Memory B cell (primary cell): ENCODE measurements at places on chromosomes 4 and X.

DNA sequence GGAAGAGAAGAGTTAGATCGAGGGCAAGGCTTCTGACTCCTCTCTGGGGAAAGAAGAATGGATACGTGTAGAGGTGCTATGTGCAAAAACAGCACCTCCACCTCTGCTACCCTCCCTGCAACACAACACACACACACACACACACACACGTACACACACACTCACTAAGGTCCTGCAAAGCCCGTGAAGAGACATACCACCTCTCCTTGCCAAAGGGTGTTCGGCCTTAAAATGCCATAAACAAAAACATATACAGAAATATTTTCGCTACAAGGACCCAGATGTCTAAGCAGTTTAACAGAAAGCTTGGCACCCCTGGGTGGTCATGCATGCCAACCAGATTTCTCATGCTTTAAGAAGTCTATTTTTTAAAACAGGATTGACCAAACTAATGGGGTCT is 1.5 kb downstream of the TIFA start:
- peak overlapping the region; percentile 97 for H3K27ac ChIP-seq
- peaks cover 46% of the 10 kb centered on the region for H3K4me1 ChIP-seq
- peaks cover 13% of the 10 kb centered on the region for H3K36me3 ChIP-seq
- H3K27me3 ChIP-seq, result no peaks in the 10 kb centered on the region
- H3K4me3 ChIP-seq, result peak overlapping the region; percentile 96

DNA sequence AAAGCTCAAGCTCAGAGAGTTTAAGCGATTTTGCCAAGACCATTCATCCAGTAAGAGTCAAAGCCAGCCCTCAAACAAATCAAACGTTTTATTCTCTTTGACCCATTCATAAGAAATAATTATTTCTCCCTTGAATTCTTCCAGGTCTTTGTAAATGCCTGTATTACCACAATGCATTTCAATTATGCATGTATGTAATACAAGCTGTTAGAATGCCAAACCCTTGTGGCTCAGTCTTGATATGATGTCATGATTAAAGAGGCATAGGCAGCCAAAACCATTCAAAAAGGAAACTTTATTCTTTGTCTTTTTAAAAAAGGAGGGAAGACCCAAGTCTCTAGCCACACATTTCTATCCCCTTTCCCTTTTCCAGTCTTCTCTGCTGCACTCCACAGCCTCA is 56.5 kb upstream of the PGM2 start:
- H3K4me1 ChIP-seq, result peaks cover 3% of the 10 kb centered on the region
- H3K27me3 ChIP-seq, result no peaks in the 10 kb centered on the region
- DNase-seq, result no peak

DNA sequence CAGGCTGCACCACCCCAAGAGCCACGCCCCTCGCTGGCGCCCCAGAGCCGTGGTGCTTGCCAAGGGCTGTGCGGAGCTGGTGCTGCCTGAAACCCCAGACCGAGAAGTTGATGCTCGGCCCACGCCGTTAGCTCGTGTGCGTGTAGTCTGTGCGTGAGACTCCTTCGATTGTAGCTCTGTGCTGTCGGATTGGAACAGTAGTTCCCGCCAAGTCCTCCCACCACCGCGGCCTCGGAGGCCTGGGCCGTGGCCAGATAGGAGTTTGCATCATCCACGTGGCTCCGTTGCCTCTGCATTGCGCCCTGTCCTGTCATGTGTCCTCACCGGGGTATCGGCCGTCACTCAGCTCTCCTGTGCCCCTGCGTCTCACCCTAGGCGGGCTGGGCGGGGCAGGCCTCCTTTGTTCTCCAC is 24.2 kb downstream of the TNIP2 start:
- H3K36me3 ChIP-seq, result peaks cover 24% of the 10 kb centered on the region
- DNase-seq, result no peak
- H3K27me3 ChIP-seq, result no peaks in the 10 kb centered on the region
- H3K4me1 ChIP-seq, result peaks cover 16% of the 10 kb centered on the region
- no peak overlapping the region for H3K4me3 ChIP-seq

DNA sequence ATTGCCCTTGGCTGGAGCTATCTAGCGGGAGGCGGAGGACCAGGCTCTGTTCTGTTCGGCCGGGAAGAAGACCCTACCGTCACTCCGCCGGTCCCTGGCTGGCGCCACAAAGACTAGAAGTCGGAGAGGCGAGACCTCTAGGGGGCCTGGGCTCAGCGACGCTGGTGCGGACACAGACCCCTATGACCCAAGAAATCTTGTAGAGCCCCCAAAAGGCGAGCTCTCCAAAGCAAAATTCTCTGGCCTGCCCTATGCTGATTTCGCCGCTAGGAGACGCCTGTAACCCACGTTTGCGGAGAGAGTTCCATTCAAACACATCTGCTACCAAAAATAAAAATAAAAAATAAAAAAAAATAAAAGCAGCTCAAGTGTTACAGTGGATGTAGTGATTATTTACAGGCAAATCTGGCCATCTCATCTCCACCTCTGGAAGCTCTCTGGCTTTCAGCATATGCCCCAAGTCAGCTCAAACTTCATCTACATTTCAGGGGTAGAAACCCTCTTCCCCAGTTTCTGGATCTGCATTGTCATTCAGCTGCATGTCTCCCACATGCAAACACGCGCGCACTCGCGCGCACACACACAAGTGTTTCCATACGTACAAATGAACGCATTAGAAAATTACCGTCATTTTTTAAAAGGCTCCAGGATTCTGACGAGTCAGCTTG is 2.4 kb upstream of the PCDH10 start:
- peaks cover 17% of the 10 kb centered on the region for H3K27me3 ChIP-seq
- no peak for DNase-seq
- H3K36me3 ChIP-seq, result no peaks in the 10 kb centered on the region
- H3K27ac ChIP-seq, result no peak overlapping the region

GRCh38 chr4:187103351-187103750 is 379.7 kb upstream of the FAT1 start:
- no peaks in the 10 kb centered on the region for H3K36me3 ChIP-seq
- DNase-seq, result no peak
- H3K4me1 ChIP-seq, result no peaks in the 10 kb centered on the region
- H3K27ac ChIP-seq, result no peak overlapping the region
